ENCODE measurements at places on chromosomes 12 and 14.

DNA sequence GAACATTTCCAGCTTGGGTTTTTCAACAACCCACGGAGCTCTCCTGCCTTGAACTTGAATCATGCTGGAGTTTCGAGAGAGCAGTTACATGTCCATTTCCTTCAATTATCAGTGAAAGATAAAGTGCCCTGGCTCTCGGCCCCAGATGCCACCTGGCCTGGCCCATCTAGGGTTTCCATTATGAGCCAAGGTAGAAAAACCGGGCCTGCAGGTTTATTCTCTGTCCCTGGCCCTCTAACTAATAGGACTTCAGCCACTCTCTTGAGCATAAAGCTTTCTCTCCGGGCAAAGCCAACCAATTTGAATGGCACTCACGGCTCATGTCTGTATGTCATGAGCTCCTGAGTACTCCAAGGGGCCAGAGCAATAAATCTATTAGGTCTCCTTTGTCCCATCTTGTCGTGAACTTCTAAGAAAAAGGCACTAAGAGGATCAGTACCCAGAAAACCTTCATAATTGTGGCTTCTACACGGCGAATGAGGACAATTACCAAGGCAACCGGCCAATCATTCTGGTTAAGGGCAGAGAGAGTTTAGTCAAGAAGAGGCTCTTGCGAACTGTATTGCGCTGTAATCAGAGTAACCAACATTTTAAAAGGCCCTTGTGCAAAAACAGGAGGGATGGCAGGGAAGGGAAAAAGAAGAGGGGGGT is 392.3 kb downstream of the MED13L start:
- no peak for DNase-seq

- no peak for DNase-seq
These were observed 14.4 kb downstream of the PAPLN start for GRCh38 chr14:73251516-73252215.

DNA sequence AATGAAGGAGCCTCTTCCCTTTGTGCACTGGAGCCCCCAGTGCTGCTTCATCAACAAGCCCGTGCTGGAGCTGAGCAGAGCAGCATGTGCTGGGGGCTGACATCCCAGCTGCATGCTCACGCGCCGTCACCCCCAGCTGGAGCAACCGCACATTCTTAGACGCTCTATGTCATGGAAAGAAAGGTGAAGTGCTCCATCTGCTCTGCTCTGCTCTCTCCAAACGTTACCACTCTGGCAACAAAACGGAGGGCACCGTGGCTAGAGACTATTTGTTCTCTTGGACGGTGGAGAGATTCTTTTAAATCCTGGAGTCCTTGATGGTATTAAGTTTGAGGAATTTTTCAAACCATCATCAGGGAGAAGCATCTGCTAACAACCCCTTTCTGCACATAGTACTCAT is 208.4 kb downstream of the C12orf75 start:
- no peak for DNase-seq

DNA sequence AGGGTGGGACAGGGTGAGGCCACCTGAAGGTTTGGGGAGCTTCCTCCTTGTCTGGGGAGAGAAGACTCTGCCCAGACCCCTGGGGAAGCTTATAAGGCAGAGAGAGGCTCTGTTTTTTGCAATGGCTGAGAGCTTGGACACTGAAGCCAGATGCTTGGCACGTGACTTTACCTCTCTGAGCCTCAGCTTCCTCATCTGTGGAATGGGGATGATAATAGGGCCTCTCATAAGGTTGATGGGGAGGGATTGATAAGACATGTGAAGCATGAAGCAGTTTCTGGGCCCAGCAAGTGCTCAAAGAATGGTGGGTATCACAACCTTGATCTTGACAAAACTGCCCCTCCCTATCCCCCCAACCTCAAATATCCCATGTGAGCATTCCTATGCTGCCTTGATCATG is 195.4 kb upstream of the LHX5 start:
- no peak for DNase-seq

DNA sequence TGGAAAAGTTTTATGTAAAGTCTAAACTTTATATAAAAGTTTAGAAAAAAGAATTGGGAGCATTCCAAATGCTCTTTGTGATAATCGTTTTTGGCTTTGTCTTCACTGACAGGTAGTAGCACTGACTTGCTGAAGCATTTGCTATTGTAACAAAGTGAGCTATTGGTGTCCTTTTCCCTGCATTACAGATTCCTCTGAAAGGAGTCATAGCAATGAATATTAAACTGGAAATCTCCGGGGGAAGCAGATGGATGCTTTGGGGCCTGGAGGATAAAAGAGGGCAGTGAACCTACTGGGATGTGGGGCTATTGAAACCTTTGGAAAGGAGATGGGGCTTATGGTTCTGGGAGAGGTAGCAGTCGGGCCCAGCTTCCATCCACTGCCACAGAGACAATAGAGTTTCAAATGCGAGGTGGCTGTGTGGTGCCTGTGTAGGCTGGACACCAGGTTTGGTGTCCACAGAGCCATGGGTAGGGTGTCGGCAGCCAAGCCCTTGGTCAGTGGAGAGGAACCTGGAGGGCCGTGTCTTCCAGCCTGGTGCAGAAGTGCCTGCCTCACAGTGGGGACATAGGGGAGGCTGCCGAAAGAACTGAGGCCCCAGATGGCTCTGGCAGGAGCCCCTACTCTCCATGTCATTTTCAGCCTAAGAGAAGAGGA is 10.1 kb downstream of the GSG1 start:
- peak; percentile 33 for DNase-seq

DNA sequence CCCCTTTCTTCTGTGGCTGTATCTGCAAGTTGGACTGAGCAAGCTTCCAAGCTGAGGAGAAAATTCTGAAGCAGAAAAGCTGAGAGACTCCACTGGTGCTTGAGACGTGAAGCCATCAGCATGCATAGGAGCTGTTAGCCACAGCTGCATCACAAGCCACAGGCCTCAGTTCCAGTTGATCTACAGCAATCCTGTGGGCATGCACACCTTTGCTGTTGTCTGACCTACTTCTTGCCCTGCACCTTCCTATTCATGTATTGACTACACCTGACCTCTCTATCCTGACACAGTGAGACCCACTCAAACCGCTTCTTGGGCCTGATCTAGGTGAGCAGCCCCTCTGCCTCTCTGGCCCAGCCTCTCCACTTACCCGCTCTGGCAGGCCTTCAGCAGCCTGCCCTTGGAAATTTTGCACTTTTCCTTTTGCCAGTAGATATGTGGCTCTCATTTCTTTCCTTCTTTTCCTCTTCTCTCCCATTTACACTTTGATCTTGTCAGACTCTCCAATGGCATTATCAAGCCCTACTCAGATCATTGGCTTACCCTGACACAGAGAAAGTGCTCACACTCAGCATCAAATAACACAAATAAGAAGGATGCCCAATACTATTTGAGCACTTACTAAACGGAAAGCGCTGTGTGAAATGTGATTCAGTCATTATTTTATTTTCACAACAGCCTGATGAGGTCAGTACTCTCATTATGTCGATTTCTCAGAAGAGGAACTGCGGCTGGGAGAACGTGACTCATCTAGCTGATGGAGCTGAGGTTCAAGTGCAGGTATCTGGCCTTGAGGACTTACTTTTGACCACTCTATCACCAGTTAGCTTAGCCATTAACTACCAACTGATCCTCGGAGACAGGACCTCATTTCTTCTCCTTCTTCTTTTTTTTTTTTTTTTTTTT is 21.9 kb upstream of the PTGR2 start:
- no peak for DNase-seq

- no peak for DNase-seq
These were observed 364.3 kb downstream of the TMEM121 start for GRCh38 chr14:105890474-105891220.

- DNase-seq, result no peak
These were observed 512 bp downstream of the POU6F1 start for GRCh38 chr12:51217133-51217967.

DNA sequence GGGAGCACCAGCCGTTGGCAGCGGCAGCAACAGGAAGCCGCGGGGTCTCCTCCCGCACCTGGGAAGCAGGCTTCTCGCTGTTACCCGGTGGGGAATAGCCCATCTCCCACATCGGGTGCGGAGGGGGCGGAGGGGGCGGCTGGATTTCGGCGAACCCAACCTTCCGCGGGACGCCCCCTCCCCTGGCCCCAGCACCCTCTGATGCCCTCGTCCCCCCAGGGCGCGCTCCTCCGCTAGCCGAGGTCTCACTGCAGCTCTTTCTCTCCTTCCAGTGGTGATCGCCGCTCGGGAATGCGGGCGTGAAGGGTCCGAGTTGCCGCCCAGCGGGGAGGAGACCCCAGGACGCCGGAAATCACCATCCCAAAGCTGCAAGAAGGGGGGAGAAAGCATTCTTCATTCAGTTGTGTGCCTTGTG is 303 bp downstream of the SAMD4A start:
- DNase-seq, result no peak

DNA sequence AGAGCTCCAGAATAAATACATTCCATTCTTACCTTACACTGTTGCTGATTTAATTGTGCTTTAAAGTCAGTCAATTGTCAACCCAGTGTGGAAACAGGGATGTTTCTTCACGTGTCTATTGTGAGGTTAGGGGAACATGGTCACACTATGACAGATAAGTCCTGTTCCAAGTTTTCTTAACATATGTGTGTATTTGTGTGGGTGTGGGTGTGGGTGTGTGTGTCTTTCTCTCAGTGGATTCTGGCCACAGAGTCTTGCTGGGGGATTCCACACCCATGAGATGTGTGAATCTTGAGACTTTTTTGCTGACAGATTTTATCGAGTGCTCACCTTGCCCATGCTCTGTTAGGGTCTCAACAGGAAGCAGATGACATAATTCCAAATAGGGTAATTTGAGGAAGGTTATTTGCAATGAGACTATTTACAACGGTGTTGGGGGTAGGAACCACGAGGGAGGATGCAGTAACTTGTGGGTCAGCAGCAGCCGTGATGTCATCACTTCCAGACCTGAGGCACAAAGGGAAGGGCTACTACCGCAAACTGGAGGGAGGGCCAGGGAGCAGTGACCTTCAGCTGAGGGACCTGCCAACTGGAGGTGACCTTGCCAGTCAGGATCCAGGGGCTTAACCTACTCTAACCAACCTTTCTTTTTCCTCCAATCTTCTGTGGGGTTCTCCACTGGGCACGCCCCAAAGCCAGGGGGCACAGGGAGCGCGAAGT is 1.9 kb upstream of the VRK1 start:
- no peak for DNase-seq

- DNase-seq, result no peak
These were observed 29.6 kb upstream of the NAP1L1 start for GRCh38 chr12:76113800-76114757.

- peak; percentile 85 for DNase-seq
These were observed 1.2 kb downstream of the DNAAF2 start for GRCh38 chr14:49633640-49634546.

DNA sequence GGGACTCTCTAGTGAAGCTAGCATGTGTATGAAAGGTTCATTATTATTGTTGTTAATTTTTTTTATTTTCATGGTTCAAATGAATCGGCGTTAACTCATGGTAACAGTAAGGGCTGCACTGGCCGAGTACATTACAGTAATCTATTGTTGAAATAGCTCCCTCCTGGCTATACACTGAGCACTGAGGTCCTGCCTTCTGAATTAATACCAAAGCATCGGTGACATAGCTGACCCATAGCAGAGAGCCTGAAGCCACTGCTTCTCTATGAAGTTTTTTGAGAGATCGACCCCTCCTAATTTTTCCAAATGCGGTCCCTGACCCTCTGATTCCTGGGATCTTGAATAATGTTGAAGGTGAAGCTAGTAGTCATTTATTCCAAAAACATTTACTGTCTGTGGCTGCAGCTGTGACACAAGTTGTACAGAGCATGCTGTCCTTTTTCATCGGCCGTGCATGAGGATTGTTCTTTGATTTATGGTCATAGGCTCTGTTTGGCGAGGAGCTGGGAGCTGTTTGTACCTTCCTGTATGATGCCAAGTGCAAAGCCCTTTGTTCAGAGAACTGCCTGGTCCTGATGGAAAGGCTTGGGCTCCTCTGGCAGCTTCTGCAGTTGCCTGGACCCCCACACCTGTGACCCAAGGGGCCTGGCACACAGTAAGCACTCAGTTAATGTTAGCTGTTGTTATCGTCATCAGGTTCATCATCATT is 486.5 kb downstream of the EGLN3 start:
- no peak for DNase-seq

DNA sequence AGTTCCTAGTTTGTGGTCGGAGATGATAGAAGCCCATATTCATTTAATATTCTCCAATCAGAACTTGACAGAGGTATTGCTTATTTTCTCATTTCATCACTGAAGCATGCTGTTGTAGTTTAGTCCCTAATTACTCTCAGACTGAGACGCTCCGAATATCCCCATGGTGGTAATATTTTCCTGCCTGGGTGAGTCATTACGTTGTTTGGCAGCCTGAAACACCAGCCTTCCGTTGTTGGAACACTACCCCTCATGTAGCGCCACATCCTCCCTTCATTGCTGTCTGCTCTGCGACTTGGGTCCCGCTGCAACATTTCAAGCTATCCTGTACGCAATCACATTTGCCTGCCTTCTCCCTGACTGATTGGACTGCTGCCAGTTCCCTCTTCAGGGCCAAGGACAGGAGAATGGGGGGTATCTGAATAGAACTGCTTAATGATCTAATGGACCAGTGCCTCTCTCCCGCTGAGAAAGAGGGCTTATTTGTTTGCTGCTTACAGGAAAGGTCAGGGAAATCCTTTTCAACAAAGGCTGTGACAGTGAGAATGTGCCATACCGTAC is 369.1 kb downstream of the NPAS3 start:
- peak; percentile 28 for DNase-seq

DNA sequence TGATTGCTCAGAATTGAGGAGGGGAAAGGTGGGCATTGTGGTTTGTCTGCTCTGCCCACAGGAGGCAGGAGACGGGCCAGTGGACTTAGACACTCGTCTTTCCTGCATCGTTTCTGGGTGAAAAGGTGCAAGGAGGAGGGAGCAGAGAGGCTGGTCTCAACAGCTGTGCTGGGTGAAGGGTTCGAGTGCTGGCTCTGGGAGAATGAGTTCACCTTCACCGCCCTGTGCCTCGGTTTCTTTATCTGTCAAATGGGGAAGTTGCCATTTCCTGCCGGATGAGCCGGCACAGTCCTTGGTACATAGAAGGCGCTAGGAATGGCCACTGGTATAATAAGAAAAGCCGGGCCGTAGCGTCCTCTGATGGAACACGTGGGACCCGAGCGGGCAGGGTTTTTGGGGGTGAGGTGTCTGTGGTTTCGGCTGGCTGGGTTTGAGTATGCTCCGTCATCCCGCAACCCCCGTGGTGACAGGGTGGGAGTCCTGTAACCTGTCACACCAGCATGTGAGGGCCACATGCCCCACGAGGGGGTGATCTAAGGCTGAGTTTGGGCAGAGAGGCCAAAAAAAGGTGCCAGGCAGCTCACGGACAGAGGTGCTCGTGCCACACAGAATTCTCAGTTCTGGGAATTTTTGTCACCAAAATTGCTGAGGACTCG is 7.3 kb downstream of the BCL7A start:
- no peak for DNase-seq

GRCh38 chr14:60420050-60420449 is 65.8 kb downstream of the C14orf39 start:
- no peak for DNase-seq
